ENCODE measurements at places on chromosomes 3 and 15. TPM values are rescaled to one million over a fixed set of nuclear protein-coding genes. Genes with fewer than 3 reads are reported as not detected.

DNA sequence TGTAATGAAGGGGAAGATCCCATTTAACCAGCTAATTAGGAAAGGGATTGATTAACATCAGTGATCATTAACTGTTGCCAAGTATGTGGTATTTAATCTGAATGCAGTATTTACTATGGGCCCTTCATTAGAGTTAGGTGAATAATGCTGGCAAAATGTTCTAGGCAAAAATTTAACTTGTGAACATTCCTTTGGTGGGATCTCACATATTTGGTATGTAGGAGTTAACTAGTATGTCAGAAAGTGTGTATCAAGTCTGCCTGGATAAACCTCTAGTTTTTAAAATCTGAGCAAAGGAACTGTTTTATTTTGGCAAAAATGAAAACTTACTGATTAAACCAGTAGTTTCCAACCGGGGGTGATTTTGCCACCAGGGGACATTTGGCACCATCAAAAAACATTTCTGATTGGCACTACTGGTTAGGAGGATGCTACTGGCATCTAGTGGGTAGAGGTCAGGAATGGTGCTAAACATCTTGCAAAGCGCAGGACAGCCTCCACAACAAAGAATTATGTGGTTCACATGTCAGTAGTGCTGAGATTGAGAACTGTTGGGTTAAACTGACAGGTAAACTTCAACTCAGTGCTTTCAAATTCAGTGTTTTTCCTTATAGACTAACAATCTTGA lies 22.5 kb downstream of the LRTM1 start:
- DNase-seq = no peak

- no peak for DNase-seq
Measured at GRCh38 chr3:66795365-66795764, 202.7 kb upstream of the KBTBD8 start.

- DNase-seq = no peak
Measured at GRCh38 chr15:73601451-73602445, 31.4 kb downstream of the NPTN start.

Gene NR1I2
- 0.62 TPM for total RNA-seq

Gene BRPF1
- 25.6 TPM for total RNA-seq

Gene SETD5
- total RNA-seq = 233 TPM

Gene HDC
- not detected for total RNA-seq

All from progenitor cell of endocrine pancreas (in vitro differentiated cells).